NCI-H1092 (cell line): ENCODE measurements at places on chromosomes 4 and X.
A peak's percentile ranks its signal among the peaks of the same experiment; 100 is the strongest.

GRCh38 chr4:111449657-111450056 lies 695.6 kb upstream of the FAM241A start:
- DNase-seq: no peak

- DNase-seq: no peak
Measured at GRCh38 chrX:31706466-31706865, 634.6 kb upstream of the FTHL17 start.

GRCh38 chr4:166594326-166594946 lies 639.9 kb downstream of the SPOCK3 start:
- DNase-seq: peak; percentile 59

DNA sequence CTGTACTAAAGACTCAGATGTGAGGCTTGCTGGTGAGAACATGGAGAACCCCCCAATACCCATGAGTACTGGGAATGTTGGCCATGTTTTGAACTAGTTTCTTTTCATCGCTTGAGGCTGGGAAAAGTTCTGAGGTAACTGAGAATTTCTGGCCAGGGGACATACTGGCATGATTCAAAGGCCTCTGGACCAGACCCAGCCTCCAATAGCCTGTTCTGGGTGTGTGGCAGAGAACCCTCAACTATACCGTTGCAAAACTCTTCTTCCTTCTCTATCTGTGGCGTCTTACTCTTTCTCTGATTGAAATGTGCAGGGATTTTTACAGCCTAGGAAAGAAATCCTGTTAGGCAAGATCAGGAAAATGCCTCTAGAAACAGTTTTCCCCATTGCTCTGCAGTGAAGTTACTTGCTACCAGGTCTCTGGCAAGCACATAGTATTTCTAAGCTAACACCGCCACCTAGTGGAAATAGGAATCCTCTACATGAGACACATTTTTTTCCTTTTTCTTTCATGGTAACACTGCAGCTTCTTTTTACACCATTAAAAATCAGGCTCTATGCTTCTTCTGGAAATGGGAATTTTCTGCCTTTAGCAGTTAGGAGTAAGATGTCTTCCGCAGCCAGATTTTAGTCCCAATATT lies 170.7 kb upstream of the ZCCHC13 start:
- peak; percentile 44 for DNase-seq

DNA sequence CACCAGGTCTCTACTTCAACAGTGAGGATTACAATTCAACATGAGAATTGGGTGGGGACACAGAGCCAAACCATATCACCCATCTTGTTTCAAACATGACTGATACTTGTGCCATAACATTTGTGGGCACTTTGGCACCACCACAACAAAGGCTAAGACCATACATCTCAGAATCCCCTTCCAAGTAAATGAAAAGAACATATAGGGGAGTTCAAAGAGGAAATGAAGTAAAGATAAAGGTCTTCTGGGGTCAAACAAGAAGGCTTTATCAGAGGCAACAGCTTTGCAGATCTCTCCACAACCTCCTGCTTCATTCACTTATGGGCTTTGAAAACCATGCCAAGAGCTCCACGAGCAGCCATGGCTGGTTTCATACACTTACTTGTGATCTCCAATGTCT lies 122.7 kb downstream of the ANKRD50 start:
- no peak for DNase-seq

- no peak for DNase-seq
Measured at GRCh38 chr4:109434007-109434971, 674 bp downstream of the SEC24B start.

DNA sequence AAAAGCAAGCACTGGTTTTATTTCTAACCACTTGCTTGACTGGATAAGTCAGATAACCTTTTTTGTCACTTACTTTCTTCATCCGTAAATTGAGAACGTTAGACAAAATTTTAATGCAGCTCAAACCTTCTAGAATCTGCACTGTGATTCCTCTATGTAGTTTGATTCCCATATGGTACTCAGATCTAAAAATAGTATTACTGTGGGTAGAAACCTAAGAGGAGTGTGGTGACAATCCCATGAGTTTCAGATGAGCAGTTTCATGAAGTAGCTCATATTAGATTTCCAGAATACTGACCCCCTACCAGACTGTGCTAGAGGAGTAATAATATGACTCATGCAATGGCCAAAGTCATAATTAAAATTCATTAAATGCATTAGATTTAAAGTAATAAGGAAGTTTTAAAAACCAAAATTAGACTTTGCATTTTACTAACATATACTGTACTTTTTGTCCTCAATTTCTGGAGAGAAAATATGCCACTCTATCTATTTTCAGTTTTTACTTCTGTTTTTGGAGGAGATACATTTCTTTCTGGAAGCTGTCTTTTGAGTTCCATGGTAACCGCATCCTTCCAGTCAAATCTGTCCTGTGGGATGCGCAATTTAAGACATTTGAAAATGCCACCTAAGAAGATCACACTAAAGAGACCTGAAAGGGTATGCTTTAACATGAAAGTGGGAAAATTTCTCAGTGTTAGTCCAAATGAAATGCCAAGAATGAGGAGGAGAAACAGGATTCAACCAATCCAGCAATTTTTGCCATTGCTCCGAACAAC lies 64.1 kb upstream of the GPM6A start:
- no peak for DNase-seq

DNA sequence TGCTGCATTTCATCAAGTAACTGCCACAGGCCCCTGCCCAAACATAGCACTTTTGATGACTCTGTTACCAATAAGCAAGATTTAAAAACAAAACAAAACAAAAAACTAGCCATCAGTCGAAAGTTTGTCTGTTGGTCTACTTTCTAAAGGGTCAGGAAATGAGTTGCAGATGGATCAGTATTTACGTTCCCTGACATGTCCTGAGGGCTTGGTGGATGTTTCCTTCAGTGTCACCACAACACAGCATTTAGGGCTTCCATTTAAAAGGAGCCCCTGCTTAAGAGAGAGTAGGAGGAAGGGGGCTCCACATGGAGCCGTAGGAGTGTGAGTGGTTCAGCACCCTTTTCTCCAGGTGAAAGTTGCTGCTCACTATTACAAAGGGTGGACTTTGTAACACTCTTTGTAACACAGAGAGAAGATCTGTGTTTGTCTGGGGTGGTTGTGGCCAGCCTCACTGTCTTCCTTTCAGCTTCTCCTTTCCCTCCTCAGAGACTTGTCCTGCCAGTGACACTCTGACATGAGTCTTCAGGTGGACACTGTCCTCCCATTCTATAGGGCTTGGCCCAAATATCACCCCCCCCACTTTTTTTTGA lies 167.5 kb upstream of the PDE5A start:
- DNase-seq: no peak
